Fibroblast of the conjunctiva (primary cell): ENCODE measurements at places on chromosomes 11 and 22.

GRCh38 chr22:28237112-28237511 lies 318.1 kb upstream of the PITPNB start:
- no peak for DNase-seq

- no peak for DNase-seq
These were observed 54.2 kb downstream of the SLC25A17 start for GRCh38 chr22:40764763-40765441.

- no peak for DNase-seq
These were observed 190.3 kb upstream of the ZC3H12C start for GRCh38 chr11:109902764-109903433.

DNA sequence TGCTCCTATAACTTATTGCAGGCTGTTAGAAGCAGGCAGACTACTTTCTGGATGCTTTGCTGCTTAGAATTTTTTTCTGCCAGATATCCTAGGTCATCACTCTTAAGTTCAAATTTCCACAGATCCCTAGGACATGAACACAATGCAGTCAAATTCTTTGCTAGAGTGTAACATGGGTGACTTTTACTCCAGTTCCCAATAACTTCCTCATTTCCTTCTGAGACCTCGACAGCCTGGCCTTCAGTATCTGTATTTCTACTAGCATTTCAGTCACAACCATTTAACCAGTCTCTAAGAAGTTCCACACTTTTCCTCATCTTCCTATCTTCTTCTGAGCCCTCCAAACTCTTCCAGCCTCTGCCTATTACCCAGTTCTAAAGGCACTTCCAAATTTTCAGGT lies 60.4 kb upstream of the ZBED5 start:
- no peak for DNase-seq

DNA sequence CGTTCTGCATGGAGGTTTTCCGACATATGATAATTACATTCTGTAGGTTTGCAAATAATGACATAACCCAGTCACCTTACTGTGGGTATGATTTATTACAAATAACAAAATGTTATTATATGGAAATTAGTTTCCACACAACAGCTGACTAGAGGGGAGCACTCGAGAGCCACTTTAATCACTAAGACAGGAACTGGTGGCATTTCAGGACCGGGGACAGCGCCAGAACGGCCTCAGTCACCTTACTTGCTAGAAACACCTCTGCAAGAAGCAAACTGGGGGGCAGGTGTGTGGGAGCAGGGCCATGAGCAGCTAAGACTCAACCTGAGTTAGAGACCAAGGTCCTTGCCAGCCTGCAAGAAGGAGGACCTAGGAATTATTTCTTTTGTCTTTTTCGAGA lies 199.9 kb downstream of the DSCAML1 start:
- no peak for DNase-seq

GRCh38 chr22:24330636-24331035 lies 60.0 kb downstream of the SPECC1L start:
- no peak for DNase-seq

DNA sequence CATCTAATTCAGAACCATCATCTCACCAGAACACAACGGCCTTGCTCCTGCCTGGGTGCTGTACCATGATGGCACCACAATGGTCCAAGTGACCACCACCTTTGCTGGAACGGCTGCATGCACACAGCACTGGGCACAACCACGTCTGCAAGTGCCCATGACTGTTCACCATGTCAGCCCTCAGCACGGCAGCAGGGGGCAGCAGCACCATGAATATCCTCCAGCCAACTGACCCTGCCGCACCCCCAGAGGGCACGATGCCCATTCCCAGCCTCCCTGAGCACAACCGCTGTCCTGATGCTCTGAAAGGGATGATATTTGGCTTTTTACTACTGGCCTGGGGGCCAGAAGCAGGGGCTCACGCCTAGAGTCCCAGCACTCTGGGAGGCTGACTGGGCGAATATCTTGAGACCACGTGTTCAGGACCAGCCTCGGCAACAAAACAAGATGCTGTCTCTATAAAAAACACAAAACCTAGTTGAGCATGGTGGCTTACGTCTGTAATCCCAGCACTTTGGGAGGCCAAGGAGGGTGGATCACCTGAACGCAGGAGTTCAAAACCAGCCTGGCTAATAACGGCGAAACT lies 25.7 kb downstream of the DRD4 start:
- peak; percentile 44 for DNase-seq

DNA sequence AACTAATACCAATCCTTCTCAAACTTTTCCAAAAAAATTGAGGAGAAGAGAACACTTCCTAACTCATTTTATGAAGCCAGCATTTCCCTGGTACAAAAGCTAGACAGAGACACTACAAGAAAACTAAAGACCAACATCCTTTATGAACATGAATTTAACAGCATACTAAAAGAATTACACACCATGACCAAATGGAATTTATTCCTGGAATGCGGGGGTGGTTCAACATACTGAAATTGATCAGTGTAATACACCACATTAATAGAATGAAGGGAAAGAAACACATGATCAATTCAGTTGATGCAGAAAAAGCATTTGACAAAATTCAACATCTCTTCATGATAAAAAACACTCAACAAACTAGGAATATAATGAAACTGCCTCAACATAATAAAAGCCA lies 148.1 kb downstream of the WNT7B start:
- no peak for DNase-seq

DNA sequence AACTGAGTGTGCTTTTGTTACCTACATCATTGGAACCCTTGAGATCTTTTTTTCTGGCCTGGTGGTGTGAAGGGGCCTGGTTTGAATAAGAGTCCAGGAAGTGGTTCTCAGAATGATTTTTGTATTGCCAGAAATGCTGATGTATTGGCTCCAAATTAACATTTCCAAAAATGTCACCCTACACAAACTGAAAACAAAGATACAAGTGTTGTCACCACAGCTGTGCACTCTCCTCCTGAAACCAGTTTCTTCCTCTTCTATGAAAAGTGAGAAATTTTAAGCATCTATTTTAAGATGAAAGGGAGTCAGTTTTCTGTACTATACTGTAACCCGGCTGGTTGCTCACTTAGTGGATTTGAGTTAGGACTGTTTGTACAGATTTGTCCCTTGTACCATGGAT lies 218.8 kb downstream of the PGR start:
- no peak for DNase-seq

- DNase-seq: no peak
These were observed 22.1 kb downstream of the SCUBE2 start for GRCh38 chr11:9069256-9069655.

GRCh38 chr22:17791196-17791595 lies 16.9 kb upstream of the BID start:
- no peak for DNase-seq

- DNase-seq: peak; percentile 18
These were observed 32.9 kb downstream of the SIK2 start for GRCh38 chr11:111634981-111635705.

- no peak for DNase-seq
These were observed 10.9 kb downstream of the MICAL3 start for GRCh38 chr22:18013436-18013835.

- DNase-seq: no peak
These were observed 871.5 kb upstream of the CCDC90B start for GRCh38 chr11:84157639-84158038.

DNA sequence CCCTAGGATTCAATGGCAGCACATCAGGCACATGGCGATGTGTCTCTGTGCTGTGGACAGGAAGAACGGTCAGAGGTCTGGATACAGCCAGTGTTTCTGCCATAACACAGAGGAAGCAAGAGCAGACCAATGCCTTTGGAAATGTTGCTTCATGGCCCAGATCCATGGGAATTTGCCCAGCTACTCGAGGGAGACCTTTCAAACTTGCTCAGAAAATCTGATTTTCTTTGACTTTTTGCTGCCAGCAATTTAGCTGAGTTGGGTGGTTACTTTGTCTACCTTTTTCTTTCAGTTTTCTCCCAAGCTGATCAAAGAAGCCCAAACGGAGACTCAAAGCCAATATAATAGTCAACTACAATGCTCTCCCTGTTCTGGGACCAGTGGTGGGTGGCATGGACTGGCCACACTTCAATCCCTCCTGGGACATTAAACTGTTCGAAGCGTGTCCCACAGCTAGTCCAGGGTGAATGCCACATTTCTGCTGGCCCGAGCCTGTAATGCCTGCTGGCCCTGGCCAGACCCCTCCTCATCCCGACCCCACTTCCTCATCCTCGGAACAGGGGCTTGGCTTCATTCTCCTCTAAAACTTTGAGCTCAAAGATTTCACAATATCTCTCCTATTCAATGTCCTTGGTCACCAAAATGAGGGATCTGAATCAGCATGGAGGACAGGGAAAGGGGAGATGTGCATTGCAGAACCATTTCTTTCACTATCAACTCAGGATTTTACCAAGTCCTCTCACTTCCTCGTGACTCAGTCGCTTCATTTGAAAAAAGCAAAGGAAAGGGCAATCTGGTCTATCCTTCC lies 93.3 kb downstream of the ABTB2 start:
- DNase-seq: no peak

DNA sequence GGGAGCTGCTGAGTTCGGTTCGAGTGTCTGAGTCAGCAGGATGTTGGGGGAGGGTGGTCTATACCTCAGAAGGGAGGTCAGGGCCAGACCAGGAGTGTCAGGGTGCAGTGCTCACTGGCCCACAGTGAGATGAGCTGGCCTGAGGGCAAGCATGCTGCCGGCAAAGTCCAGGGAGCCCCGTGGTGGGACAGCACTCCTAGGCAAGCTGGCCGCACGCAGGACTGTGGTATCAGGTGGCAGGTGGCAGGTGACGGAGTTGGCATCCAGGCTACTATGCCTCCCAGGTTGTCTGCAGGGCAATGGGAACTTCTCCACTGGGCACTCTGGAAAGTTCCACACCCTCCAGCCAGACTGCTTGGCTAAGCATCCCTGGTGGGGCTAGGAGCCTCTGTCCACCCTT lies 4.8 kb downstream of the FGF3 start:
- DNase-seq: no peak

GRCh38 chr11:98679673-98680072 lies 341.1 kb upstream of the CNTN5 start:
- no peak for DNase-seq
